ENCODE measurements at places on chromosomes 3 and 15. TPM values are rescaled to one million over a fixed set of nuclear protein-coding genes. Genes with fewer than 3 reads are reported as not detected.

DNA sequence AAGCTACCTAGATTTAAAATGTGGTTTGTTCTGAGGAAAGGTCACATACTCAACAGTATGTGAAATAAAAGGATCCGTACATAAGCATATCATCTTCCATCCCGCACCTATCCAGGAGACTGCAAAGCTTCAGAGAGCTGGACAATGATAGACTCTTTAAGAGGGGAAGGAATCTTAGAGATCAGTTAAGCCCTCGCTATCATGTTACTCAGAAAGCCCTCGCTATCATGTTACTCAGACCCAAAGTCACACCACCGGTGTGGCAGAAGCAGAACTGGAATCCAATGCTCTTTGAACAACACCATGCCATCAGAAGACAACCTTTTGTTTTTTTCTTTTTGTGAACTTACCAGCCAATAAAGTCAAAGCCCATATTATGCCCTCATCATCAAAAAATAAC is 5.8 kb downstream of the ANO10 start:
- H3K36me3 ChIP-seq: peaks cover 4% of the 10 kb centered on the region
- no peak overlapping the region for H3K4me3 ChIP-seq
- peaks cover 4% of the 10 kb centered on the region for H3K27me3 ChIP-seq
- no peak for DNase-seq

DNA sequence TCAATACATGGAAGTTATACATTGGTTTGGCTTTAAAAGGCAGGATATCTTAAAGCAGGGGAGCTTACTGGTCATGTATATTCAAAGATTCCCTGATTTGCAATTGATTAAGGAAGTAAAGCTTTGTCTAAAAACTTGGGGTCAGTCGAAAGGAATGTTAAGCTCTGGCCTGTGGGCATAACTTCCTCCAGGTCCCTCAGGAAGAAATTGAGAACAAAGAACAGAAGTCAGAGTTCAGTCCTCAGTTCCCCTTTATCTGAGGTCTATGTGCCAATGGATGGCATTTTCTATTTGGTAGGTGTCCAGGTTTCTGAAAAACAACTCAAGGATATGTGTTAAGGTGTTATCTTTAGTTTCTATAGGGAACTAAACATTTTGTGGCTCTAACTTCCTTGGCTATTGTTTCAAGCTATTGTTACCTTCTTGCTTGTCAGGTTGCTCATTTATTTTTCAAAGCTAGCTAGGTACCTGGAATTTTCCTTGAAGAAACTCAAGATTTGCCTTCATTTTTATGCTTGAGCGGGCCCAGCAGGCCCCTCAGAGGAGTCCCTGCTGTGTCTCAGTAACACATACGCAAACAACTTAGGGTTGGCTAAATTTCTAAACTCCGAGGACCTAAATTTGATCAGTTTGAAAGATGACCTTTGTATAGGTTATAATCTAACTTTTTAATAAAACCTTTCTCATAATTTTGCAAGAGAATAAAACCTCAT is 135.0 kb upstream of the UBE2E2 start:
- no peaks in the 10 kb centered on the region for H3K36me3 ChIP-seq
- peaks cover 25% of the 10 kb centered on the region for H3K4me1 ChIP-seq
- H3K27me3 ChIP-seq: no peaks in the 10 kb centered on the region
- H3K27ac ChIP-seq: peak overlapping the region; percentile 87
- DNase-seq: no peak
- H3K4me3 ChIP-seq: no peak overlapping the region

DNA sequence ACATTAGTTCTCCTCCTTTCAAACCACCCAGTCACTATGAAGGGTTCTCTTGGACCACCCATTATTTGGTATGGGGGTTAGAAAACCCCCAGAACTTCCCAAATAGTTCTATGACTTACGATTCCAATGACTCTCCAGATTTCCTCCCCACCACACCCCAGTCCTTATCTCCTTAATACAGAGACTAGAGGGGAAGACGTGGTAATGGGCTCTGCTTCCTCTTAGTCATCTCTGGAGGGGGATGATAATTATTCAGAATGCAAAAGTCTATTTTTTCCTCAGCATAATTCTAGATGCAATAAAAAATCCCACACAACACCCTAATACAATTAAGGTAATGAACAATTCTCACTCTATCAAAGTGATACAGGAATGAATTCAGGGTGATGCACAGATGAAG is 48.9 kb upstream of the CFAP161 start:
- H3K4me3 ChIP-seq: no peak overlapping the region
- peaks cover 41% of the 10 kb centered on the region for H3K4me1 ChIP-seq
- peaks cover 3% of the 10 kb centered on the region for H3K27me3 ChIP-seq
- no peaks in the 10 kb centered on the region for H3K36me3 ChIP-seq
- no peak for DNase-seq
- H3K27ac ChIP-seq: peak overlapping the region; percentile 20

DNA sequence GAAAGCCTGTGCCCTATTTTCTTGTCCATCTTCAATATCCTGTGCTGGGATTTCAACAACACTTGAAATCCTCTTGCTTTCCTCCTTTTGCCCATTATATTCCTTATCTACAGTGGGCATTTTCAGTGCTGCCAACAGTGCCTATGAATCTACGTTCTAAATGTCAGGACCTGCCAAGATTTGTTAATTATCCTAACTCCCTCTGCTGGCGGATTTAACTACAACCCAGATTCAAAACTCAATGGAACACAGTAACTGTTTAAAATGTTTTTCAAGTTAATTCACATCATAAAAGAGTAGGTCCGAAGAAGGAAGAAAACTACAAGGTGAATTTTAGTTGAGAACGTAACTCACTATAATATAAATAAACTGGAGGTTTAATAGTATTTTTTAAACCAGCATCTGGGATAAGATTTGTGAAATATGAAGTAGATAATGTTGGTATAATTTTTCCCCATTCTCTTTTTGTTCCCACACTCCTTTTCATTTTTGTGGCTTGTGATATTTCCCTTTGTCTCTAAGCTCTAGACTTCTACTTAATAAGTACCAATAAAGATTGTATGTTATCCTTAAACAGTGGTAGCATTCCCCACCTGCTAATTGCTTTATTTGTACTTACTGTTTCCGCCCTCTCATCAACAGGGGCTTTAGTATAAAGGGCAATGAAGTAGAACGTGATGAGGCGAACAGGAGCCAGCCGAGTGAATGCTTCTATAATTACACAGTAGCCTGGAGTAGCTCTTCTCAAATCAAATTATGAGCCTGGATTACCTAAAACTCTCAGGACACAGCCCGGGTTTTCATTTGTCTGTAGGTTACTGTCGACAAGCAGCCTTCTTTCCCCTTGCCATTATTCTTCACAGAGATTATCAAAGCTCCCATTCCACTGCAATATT is 302.5 kb upstream of the ATP11B start:
- no peaks in the 10 kb centered on the region for H3K27me3 ChIP-seq
- H3K27ac ChIP-seq: no peak overlapping the region
- no peak overlapping the region for H3K4me3 ChIP-seq
- H3K36me3 ChIP-seq: no peaks in the 10 kb centered on the region

DNA sequence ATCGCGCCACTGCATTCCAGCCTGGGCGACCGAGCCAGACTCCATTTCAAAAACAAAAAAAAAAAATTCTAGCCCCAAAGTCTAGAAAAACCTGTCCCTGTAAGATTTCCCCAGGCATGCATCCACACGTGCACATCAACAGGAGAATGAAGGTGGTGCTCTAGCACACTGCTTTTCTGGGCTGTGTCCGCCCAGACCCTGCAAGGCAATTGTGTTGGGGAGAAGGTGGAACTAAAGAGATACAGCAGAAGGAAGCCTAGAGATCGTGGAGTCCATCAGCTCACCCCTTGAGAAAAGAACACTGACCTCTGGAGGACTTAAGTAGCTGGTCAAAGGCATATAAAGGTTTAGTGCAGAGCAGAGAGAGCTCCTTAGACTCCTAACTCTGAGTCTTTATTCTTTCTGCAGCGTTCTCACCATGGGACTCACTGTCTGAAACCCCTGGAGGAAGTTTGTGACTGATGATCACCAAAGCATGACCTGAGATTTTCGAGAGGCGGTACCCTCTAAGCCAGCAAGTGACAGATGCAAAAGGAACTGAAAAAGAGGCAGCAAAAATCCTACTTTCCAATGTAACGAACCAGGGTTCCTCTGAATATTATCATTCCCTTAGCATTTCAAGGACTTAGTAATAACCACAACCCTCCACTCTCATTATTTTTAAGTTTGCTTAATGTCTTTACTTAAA is 179.8 kb downstream of the MEX3B start:
- H3K36me3 ChIP-seq: peaks cover 13% of the 10 kb centered on the region
- H3K27me3 ChIP-seq: peaks cover 5% of the 10 kb centered on the region
- no peak for DNase-seq
- H3K4me3 ChIP-seq: no peak overlapping the region

DNA sequence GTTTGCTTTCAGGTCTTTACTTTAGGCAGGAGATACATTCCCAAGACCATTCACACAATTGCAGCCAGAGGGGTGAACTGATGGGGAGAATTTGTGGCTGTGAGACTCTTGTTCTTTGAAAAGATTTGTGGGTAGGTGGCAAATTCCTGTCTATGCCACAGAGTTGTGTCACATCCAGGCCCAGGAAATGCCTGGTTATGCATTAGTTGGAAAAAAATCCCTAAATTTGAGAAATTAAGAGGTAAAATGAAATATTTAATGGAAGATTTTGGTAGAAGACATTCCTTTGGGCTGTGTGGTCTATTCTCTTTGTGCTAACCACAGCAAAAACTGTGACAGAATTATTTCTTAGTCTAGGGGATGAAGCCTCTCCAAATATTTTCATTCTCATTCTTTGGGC is 28.8 kb downstream of the SAMMSON start:
- no peak overlapping the region for H3K4me3 ChIP-seq
- DNase-seq: no peak
- no peaks in the 10 kb centered on the region for H3K27me3 ChIP-seq
- no peak overlapping the region for H3K27ac ChIP-seq
- H3K4me1 ChIP-seq: no peaks in the 10 kb centered on the region

DNA sequence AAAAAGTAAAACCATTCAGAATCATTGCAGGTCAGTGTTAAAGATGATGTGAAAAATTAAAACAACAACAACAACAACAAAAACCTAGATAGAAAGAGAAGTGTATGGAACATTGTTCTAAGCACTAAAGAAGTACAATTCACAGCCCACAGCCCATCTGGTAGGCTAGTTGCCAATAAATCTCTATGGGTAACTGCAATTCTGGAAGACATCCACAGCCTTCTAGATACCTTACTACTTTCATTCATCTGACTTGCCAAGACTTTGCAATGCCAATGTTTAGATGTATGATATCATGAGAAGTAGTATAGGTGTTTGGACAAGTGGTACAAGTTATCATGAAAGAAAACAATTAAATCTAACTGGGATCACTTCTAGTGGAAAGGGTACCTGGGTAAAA is 198.6 kb downstream of the VGLL3 start:
- no peak overlapping the region for H3K4me3 ChIP-seq
- DNase-seq: no peak
- no peak overlapping the region for H3K27ac ChIP-seq
- H3K36me3 ChIP-seq: no peaks in the 10 kb centered on the region
- H3K4me1 ChIP-seq: no peaks in the 10 kb centered on the region

DNA sequence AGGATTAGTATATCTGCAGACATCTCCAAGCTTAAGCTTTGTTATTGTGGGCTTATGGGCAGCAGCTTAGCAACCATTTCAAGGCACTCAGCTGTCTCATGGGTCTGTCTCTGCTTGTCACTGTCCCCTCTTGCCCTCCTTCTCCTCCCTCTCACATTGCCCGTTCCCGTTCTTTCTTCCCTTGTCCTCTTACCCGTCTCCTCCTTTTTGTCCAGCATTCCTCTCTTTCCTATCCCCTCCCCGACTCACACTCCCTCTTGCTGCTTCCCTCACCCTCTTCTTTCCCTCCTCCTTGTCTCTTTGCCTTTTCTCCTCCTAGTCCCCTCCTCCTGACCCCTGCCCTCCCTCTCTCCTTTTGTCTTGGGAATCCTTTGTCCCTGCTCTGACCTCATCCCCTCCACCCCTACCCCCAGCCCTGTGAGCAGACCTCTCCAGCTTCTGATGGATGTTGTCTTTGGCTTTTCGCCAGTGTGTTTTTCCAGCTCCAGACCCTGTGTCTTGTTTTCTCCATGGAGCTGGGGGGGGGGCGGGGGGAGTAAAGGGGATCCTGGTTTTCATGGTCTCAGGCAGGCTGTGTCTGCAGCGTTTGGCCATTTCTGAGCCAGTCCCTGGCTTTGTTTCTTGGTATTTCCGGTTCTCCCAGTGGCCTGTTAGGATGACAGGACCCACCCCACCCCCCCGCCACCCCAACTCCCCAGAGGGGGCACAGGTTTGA is 47.9 kb upstream of the TRAK1 start:
- peak overlapping the region; percentile 75 for H3K4me3 ChIP-seq
- no peaks in the 10 kb centered on the region for H3K27me3 ChIP-seq
- no peaks in the 10 kb centered on the region for H3K36me3 ChIP-seq
- peak overlapping the region; percentile 100 for H3K27ac ChIP-seq
- peak; percentile 75 for DNase-seq

DNA sequence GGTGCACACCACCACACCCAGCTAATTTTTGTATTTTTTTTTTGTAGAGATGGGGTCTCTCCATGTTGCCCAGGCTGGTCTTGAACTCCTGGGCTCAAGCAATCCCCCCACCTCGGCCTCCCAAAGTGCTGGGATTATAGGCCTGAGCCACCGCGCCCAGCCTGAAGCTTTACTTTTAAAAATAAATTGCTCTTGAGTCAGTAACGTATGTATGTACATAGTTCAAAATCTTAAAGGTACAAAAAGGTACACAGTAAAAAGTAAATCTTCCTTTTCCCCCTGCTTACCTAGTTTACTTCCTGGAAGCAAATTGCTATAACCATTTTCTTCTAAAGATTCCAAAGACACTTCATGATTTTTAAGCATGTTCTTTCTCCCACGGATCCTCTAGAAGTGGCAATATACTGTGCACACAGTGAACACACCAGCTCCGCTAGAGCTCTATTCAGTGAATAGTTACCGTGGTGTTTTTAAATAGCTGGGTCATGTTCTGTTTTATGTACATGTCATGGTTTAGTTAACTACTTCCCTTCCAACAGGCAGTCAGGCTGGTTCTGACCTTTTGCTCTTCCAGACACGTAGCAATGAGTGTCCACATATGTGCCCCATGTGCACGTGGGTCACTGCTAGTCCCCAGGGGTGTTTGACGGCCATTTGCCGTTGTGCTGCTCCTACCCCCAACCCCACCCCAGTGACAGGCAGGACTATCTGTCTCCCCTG is 82.1 kb downstream of the EEFSEC start:
- H3K27me3 ChIP-seq: peaks cover 2% of the 10 kb centered on the region
- H3K4me3 ChIP-seq: no peak overlapping the region

GRCh38 chr15:51992953-51993352 is 21.4 kb upstream of the LEO1 start:
- H3K27ac ChIP-seq: no peak overlapping the region
- H3K36me3 ChIP-seq: no peaks in the 10 kb centered on the region
- no peak for DNase-seq
- H3K27me3 ChIP-seq: no peaks in the 10 kb centered on the region
- no peak overlapping the region for H3K4me3 ChIP-seq

The FETUB gene
- total RNA-seq: not detected

The C3orf70 gene
- 1.4 TPM for total RNA-seq

The MYRIP gene
- 0.49 TPM for total RNA-seq

The REC114 gene
- not detected for total RNA-seq

The IL20RB gene
- 2.9 TPM for total RNA-seq
